ENCODE measurements at places on chromosomes 5 and 9.

- peak; percentile 4 for DNase-seq
These were observed 691.4 kb upstream of the RIOK2 start for GRCh38 chr5:97874491-97874890.

DNA sequence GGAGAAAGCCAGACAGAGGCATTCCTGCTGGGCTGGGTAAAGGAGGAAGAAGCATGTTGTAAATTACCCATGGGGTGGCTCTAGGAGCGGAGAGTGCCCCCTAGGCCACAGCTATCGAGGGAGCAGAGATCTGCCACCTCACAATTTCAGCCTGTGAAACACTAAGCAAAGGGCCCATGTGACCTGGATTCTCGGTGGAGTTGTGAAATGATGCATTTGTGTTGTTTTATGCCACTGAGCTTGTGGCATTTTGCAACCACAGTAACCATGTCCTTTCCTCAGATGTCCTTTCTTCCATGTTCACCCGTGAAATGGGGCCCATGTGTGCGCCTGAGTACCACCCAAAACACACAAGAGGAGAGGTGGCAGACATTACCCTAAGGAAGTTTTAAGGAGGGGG, 159.3 kb downstream of the SYK start:
- DNase-seq: no peak

- DNase-seq: peak; percentile 45
These were observed 32.2 kb upstream of the ANGPTL2 start for GRCh38 chr9:127154390-127155191.

GRCh38 chr9:83588256-83588655, 34.7 kb upstream of the IDNK start:
- DNase-seq: no peak

- DNase-seq: no peak
These were observed 98.2 kb downstream of the CEMIP2 start for GRCh38 chr9:71670121-71670520.

GRCh38 chr9:91935805-91936514, 14.1 kb downstream of the ROR2 start:
- no peak for DNase-seq

GRCh38 chr9:127132921-127133647, 10.6 kb upstream of the ANGPTL2 start:
- peak; percentile 49 for DNase-seq

GRCh38 chr9:12740845-12741244, 34.0 kb upstream of the LURAP1L start:
- no peak for DNase-seq

GRCh38 chr9:70506159-70506558, 91.7 kb upstream of the KLF9 start:
- peak; percentile 46 for DNase-seq

- DNase-seq: no peak
These were observed 950 bp upstream of the FNBP1 start for GRCh38 chr9:130043654-130044623.

DNA sequence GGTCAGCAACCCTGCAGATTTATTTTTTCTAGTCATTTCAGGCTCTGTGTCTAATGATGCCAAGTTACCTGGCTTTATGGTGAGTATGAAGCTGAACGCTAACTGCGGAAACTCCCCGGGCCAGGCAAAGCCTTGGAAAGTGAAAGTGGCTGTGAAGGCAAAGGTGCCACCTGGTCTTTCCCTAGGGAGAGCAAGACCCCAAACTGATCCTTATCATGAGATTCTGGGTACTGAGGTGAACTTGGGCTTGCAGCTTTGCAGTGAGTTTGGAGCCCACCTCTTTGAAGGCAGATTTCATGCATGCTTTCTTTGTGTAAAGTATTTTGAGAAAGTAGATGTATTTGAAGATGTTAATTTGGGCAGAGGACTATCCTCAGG, 63.3 kb downstream of the CARTPT start:
- DNase-seq: no peak

- peak; percentile 71 for DNase-seq
These were observed 122.9 kb upstream of the DAB2 start for GRCh38 chr5:39547553-39548154.

DNA sequence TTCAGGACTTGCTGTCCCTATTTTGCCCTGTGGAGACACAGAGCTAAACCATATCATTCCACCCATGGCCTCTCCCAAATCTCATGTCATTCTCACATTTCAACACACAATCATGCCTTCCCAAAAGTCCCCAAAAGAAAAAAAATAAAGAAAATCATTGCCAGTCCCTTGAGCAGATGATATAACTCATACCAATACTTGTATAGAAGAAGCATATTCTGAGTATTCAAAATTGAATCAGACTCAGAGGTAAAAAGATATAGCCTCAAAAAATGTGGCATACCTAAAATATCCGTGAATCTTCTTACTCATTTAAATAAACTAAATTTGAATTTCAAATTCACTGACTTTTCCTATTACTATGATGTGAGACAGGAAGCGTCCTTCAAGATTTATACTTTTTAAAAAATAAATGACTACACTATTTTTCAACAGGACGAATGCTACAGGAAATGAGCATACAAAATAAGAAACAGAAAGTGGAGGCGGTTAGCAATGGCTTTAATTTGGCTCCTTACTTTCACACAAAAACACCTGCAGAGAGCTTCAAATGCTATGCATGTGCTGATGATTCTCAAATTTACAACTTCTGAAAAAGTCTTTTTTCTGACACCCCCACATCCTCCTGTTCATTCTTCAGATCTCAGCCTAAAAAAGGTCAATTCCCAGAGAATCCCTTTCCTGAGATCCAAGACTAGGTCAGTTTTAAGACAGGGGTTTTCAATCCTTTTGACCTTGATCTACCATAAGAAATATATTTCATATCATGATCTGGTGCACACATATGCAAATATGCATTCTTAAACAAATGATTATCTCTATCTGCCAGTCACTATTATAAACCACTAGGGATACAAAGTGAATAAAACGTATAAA, 39.6 kb upstream of the DMXL1 start:
- DNase-seq: no peak

DNA sequence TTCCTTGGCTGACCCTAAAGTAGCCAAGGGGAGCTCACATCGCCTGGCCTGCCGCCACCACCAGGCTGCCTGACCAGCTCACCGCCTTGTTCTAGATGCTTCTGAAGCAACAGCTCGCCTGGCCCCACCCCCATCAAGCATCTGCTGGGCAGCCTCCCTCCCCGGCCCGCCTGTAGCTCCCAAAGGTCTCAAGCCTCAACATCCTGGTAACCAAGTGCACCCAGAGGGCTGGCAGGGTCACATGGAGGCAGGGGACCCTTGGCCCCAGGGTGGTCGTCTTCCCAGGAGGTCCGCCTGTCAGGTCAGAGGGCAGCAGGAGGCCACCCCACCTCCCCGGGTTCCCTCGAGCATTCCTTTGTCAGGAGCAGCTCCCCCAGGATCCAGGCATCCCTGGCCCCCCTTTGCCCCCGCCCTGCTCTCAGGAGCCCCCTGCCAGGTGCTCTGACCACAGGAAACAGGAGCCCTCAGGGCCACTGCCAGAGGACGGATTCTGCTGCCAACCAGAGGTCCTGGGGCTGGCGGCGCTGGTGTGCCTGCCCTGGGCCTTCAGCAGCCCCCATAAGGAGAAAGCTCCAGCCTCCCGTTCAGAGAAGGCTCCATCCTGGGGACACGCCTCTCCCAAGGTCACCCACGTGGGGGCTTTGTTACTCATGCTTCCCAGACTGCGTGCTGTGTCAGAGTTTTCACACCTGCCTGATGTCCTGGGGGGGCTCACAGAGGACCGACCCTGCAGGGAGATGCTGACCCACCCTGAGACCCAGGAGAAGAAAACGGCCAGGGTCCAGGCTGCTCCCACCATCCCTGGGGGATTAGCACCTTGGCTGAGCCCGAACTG, 3.5 kb upstream of the LRRC14B start:
- DNase-seq: no peak

DNA sequence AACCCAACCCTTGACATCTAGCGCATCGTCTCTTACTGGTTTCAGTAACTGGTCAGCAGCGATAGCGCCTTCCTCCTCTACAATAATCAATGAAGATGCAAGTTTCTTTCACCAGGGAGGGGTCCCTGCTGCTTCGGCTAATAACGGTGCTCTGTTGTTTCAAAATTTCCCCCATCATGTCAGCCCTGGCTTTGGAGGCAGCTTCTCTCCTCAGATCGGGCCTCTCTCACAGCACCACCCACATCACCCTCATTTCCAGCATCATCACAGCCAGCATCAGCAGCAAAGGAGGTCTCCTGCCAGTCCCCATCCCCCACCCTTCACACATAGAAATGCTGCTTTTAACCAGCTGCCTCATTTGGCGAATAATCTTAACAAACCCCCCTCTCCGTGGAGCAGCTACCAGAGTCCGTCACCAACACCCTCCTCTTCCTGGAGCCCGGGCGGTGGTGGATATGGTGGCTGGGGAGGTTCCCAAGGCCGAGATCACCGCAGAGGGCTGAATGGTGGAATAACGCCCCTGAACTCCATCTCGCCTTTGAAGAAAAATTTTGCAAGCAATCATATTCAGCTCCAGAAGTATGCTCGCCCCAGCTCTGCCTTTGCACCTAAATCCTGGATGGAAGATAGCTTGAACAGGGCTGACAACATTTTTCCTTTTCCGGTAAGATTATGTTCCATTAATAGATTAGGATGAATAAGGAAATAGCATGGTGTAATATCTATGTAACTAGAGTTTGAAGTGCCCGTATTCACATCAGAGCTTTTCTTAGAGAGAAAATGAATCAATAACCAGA, 2.2 kb downstream of the CPEB4 start:
- peak; percentile 37 for DNase-seq

DNA sequence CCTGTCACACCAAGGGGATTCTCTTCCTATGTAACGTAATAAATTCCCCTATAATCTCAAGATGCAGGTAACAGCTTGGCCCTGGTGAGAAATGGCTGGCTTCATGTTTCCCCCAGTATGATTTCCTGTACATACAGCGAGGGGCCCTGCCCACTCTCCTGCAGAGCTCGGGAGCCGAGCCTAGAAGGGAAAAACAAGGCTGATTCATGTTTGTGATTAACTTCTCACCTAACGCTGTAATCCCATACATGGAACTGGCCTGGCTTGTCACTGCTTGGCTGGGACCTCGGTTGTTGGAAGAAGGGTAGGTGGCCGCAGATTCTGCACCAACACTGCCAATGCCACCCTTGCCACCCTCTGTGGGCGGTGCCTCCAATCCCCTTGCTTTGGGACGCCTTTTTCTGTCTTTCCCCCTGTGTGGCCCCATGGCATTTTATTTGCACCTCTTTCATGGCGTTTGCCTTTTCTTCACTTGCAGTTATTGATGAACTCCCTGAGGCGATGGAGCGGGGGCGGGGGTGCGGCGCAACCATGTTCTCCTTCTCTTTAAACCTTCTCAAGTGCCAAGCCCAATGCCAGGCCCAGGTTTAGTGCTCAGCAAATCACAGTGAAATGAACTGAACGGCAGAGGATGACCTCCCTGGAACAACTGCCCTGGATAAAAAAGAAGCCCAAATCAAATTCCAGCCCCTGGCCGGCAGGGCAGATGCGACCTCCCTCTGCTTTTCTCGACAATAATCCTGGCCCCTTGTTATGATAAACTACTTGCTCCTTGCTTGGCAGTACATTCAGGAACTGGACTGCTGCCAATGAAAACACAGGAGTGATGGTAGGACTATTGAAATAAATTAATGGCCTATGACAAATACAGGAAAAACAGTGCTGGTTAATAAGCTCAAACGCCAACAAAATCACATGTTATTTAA, 108.1 kb downstream of the TMEM174 start:
- DNase-seq: peak; percentile 86

DNA sequence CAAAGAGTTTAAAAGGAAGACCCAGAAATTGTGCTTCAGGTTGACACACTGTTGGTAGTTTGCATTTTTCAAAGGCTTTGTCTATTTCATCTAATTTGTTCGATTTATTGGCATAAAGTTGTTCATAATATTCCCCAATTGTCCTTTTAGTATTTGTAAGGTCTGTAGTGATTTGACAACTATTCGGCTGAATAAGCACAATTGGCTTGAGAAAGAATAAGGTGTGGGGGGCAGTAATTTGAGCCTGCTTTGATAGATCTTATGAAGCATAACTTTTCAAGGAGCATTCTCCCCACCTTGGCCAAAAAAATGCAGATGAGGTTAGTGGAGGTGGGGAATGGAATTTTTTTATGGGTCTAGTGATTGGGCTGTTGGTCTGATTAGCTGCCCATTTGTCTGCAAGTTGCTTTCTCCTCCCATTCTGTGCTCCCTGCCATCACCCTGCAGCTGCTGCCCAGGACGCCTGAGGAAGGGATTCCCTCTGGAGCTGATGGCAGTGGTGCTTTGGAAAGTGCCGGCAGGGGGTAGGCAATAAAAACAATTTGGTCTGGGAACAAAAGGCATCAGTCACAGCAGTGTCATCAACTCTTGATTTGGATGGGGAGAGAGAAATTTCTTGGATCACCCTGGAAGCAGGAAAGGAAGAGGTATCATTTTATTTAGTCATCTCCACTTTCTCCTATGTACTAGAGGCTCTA, 26.6 kb downstream of the WNT8A start:
- peak; percentile 73 for DNase-seq

DNA sequence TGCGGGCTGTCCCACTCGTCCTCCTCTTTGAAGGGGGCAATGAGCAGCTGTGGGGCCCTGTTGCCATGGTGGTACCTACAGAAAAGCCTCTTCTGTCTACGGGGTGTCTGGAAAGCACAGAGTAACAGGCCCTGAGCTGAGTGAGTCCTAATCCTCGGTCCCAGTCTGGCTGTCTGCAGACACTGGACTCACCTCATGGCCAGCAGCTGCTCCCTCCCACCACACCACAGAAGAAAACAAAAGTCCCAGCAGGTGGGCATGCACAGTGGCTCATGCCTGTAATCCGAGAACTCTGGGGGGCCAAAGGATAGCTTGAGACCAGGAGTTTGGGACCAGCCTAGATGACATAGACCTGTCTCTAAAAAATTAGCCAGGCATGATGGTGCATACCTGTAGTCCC, 19.9 kb downstream of the P4HA2 start:
- DNase-seq: no peak

DNA sequence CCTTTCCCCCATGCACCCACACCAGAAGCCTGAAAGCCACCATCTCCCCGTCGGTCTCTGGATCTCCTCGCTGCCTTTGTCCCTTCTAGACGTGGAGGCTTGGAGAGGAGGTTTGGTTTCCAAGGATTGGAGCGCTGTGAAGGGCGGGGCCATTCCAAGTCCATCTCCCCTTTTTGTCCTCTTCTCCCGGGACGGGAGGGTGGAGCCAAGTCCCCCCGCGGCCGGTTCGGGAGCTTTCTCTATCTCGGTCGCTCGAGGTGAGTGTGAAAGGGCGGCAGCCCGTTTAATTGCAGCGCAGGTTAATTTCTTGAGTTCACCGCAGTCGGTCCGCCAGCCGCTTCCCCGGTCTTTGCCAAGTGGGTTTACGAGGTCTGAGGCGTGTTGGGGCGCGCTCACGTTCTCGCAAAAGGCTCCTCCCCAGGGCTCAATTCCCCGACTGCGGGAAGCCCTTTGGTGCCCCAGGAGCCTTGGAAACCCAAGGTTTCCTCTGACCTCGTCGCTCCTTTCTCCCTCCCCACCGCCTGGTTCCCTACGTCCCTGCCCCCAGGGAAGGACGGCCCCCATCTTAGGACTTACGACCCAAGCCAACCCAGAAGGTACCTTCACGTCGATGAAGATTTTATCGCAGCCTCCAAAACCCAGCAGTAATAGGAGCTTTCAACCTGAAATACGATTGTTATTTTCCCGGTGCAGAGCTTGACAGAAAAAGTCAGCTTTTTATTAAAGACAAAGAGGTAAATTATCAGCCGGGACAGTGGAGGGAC, 2.8 kb upstream of the ZNF462 start:
- DNase-seq: peak; percentile 38

- no peak for DNase-seq
These were observed 7.0 kb upstream of the CDC20B start for GRCh38 chr5:55180016-55180415.

GRCh38 chr9:130781569-130781968, 53.5 kb upstream of the ABL1 start:
- no peak for DNase-seq
